ENCODE measurements at places on chromosomes 4 and X.

DNA sequence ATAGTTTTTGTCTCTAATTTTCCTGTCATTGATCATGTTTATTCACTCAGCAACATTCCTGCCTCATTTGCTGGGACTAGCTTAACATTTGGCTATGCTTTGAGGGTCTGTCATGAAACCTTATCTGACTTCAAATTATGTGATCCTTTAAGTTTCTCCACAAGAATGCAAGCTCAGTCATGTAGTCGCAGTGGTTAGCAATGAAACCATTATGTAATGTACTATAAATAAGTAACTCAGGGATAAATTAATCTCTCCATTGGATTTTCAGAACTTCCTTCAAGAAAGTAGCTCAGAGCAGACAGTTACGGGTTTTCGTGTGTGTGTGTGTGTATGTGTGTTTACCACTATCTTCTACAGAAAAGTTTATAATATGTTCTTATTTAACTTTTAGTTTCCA is 993.6 kb downstream of the ADGRL3 start:
- no peak for DNase-seq

DNA sequence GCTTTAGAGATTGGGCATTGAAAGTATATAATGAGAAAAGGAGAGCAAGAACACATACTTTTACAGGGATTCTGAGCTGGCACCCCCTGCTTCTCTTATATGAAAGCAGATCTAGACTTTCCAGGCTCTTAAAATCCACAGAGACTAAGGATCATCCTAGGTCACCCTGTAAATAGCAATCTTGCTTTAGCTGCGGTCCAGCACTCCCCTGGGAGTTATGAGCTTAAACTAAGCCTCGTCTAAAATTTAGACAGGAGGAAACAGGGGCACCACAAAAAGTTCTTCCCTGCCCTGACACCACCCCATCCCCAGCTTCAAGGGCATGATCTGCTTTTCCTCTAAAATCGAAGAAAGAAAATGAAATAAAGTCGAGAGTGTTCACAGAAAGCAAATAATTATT is 143.3 kb upstream of the KCNIP4 start:
- no peak for DNase-seq

DNA sequence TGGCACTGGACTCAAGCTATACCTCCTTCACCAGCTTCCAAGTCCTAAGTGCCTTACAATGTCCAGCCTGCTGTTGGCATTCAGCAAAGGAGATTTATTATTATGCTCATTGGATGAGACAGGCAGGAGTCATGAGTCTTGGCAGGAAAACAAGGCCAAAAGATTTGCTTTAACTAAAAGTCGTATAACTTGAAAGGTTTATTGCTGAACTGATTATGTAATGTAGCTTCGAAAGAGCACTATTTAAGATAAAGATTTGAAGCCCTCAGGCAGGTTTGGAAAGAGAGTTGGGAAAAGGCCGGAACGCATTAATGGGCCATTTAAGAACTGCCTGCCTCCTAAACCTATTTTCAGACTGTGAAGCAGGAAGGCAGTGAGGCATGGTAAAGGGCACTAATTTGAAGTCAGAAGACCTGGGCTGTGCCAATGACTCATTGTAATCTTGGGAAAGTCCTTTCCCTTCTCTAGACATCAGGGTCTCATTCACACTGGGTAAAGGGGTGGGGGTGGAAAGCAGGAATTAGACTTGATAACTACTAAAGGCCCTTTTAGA is 280.5 kb upstream of the EDA2R start:
- DNase-seq = no peak

DNA sequence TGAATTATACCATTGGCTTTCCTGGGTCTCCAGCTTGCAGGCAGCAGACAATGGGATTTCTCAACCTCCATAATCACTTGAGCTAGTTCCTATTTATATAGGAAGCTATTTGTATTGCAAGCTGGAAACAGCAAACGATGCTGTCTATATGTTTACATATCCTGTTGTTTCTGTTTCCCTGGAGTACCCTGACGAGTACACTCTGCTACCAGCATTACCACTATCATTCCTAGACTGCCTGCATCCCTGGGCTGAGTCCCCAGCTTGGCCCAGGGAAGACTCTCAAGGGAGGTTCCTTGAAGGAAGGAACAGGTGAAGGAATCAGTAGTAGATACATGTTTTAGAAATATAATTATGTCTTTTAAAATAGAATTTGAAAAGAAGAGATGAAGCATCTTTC is 81.4 kb downstream of the EVC2 start:
- no peak for DNase-seq

GRCh38 chr4:66273110-66273509 is 602.8 kb upstream of the EPHA5 start:
- DNase-seq = no peak

DNA sequence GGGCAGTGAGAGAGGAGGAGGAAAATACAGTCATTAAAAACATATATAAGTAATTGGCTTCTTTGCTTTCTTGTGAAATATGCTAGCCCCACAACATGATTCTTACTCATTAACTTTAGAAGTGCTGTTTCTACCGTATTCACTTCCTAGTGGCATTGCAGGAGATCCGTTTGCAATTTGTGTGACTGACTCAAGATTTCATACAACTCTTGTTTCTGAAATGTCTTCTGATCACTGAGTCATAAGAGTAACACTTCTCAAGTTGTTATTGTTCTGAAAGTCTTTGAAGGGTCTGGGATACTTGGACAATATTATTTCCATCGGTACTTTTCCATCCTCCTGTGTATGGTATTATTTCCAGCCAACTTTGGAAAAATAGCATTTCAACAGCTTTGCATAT is 310.8 kb downstream of the PACRGL start:
- DNase-seq = no peak

DNA sequence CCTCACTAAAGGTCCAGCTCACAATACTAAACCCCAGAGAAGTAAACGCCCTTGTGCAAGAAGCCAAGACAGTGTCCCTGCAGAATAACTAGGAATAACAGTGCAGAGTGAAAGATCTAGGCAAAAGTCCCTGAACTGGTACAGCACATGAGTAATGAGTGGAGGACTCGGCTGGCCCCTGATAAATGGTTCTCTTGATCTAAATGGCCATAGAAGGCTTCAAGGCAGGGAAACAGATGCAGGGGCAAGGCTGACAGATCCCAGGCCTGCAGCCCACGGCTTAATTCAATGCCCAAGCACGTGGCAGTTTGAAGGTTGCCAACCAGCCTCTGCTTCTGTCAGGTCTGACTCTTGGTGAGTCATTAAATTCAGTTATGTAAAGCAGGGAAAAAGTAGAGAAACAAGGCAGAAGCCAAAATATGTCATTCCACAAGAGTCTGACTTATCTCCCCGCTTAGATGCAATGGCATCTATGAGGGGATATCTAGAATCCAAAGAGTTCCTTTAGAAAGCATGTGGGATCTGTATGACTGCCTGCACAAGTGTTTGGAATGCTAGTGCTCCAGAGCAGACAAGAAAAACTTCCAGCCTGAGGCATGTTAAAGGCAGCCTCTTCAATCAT is 121.3 kb downstream of the PRDM5 start:
- no peak for DNase-seq

GRCh38 chrX:129565046-129565650 is 25.1 kb downstream of the OCRL start:
- no peak for DNase-seq

GRCh38 chr4:47120783-47121182 is 89.4 kb downstream of the GABRB1 start:
- DNase-seq = no peak

DNA sequence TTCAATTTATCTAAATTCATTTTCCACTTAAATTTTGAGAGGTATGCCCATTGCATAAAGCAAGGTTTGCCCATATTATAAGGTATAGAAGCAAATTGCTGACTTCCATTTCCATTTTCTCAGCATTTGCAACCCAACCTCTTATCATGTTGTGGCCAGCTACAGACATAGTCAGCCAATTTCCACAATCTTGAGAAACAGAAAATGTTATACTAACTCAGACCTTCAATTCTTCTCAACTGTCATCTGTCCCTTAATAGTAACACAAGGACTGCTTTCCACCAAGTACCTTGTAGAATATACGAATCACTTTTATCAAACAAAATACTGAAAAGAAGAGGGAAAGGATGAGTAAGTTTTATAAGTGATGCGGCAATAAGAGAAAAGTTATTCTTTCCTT is 11.2 kb upstream of the GRIA3 start:
- no peak for DNase-seq

- DNase-seq = no peak
Observed at GRCh38 chr4:139840773-139841172, 175.2 kb downstream of the MGST2 start.

- no peak for DNase-seq
Observed at GRCh38 chr4:148101235-148101634, 341.0 kb downstream of the NR3C2 start.

- no peak for DNase-seq
Observed at GRCh38 chrX:56882581-56882980, 112.8 kb downstream of the SPIN3 start.

DNA sequence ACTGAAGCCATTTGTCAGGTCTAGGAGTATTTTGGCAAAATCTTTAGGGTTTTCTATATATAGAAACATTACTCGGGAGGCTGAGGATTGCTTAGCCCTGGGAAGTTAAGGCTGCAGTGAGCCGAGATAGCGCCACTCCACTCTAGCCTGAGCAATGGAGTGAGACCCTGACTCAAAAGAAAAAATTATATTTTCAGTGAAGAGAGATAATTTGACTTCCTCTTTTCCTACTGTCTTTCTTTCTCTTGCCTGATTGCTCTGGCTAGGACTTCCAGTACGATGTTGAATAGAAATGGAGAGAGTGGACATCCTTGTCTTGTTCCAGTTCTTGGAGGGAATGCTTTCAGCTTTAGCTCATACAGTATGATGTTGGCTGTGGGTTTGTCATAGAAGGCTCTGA is 44.4 kb downstream of the UCHL1 start:
- DNase-seq = no peak

- no peak for DNase-seq
Observed at GRCh38 chr4:94995684-94996394, 238.1 kb downstream of the BMPR1B start.

- no peak for DNase-seq
Observed at GRCh38 chrX:39309721-39310152, 508.5 kb downstream of the MID1IP1 start.

DNA sequence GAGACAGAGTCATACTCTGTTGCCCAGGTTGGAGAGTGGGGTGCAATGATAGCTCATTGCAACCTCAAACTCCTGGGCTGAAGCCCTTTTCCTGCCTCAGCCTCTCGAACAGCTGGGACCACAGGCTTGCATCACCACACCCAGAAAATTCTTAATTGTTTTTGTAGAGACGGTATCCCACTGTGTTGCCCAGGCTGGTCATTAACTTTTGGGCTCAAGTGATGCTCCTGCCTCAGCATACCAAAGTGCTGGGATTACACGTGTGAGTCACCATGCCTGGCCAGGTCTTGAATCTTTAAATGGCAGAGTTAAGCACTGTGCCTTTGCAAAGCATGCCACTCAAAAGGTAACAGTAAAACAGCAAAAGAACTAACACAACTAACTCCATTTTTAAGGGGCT is 28.6 kb upstream of the BBS12 start:
- DNase-seq = no peak

GRCh38 chr4:49516796-49517195 is 530.7 kb downstream of the CWH43 start:
- DNase-seq = no peak

DNA sequence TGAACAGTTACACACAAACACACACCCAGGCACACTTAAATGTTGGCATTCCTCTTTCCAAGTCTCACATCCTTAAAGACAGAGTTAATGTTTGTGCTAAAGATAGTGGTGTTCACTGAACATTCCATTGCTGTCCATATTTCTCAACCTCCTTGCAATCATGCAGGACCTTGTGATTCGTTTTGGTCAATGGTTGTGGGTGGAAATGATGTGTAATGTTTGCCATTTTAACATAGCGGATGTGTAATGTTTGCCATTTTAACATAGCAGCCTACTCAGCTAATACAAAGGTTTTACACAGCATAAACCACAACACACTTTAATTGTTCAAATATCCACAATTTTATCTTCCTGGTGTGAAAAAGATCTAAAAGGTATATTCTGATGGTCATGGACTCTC is 93.9 kb downstream of the CEP44 start:
- DNase-seq = no peak

DNA sequence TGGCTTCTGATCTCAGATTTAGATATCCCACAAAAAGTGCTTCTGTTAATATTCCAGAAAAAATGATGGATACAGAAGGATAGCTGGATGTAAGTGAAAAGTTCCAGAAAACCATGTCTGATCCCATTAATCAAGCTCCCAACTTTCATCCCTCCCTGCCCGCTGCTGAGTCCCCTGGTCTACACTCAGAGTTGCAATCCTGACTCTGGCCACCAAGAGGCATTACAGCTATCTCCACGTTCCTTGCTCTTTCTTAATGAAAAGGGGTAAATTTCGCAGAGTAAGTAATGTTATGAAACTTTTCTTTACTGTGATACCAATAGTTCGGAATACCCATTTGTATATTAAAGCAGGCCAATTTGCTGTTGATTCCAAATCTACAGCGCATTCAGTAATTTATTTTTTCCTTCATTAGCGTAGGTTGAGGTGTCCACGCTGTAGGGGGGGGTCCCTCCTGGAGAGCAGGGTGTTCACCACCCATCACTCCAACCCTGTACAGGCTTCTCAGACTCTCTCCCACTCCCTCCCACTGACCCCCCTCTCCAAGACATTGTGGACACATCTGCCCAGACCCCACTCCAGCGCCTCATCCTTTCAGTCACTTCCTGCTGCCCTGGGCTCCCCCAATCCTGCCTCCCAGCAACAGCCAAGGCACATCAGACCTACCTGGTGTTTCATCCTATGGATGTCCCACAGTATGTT is 55.1 kb downstream of the RAB40A start:
- DNase-seq = peak; percentile 25

DNA sequence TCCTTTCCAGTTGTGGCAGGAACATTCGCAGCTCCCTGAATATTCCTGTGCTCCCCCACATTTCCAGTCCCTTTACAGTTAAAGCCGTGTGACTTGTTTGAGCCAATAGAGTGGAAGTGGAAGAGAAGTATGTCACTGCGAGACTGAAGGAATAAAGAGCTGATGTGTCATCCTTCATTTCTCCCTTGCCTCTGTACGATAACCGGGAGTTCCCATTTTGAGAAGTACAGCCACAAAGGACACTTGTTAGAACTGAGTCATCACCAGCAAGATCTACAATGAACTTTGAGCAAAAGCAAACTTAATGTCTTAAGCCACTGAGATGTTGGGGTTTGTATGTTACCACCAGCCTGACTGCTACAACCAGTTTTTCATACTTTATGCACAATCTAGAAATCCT is 92.3 kb downstream of the SPRY1 start:
- DNase-seq = peak; percentile 29

DNA sequence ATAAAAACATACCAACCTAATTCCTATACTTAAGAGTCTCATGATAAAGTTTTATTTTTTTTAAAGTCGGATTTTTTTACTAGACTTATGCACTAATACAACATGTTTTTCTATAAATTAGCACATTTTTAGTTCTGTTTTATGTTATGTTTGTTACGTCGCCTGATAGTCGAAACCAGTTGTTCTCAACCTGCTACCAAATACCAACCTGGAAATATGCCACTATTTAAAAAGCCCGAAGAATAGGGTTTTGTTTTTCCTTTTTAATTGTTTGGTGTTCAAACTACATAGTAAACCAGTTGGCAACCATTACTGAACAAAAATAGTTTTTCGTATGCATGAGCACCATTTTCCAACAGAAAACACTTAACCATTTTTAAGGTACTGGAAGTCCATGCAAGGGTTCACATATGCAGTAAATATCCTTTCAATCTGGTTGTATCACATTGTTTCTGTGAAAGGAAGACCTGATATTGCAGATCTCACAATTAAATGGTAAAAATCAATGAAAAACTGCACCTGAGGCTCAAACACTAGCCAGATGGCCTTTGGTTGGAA is 1.4 kb downstream of the WDFY3 start:
- DNase-seq = no peak

Measured in GM10248 (cell line).